ENCODE measurements at places on chromosomes 13 and 19. TPM values are rescaled to one million over a fixed set of nuclear protein-coding genes. Genes with fewer than 3 reads are reported as not detected.

The SKA3 gene
- 43.3 TPM for total RNA-seq

The SOX21 gene
- not detected for total RNA-seq

The KLK14 gene
- total RNA-seq: 0.76 TPM

The NMRK2 gene
- not detected for total RNA-seq

The ADGRE3 gene
- total RNA-seq: not detected

The MLNR gene
- total RNA-seq: not detected

The SCGB2B2 gene
- total RNA-seq: 0.27 TPM

Data from HCT116 (cell line).